ENCODE measurements at places on chromosomes 3 and 15.

- no peak for DNase-seq
Observed at GRCh38 chr3:5019411-5020241, 40.4 kb downstream of the BHLHE40 start.

DNA sequence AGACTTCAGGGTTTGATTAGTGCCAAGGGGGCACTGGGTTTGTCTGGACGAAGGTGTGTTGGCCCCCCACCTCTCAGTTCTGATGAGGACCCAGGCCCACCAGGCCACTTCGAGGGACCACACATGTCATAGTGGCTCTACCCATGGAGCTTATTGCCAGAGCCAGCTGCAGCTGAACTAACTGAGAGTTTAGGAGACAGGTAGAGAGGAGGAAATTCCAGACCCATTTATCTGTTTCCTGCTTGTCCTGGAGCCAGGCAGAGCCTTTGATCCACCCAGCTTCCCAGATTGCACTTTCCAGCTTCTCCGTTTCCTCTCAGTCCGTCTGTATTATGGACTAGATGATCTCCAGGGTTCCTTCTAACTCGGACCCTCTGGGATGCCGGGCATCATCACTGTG is 20.9 kb downstream of the SLC24A1 start:
- DNase-seq = no peak

DNA sequence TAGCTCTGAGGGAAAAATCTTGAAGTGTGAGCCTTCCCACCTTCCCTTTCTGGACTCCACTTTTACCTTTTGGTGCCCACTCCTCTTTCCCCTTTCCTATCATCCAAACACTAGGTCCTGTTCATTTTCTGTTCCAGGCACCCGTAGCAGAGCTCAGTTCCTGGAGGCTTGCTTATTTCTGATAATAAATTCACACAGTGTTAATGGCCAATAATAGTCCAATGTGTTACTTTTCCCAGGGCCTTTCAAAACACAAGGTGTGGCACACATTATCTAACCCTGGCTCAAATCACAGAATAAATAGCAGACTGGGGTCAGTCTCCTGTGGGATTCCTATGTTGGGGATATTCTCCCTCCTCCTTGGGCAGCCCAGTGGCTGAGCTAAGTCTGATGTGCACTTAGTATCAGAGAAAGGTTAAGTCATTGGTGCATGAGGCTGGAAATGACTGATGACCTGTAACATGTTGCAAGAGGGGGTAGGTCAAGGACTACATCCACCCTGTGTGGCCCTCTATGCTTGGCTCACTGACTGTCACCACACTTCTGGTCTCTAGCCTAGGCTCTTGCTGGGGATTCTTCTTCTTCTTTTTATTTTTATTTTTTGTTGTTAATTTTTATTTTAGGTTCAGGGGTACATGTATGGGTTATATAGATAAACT is 43.7 kb upstream of the ROPN1 start:
- DNase-seq = no peak

- DNase-seq = no peak
Observed at GRCh38 chr15:68425428-68426060, 6.4 kb downstream of the ITGA11 start.

DNA sequence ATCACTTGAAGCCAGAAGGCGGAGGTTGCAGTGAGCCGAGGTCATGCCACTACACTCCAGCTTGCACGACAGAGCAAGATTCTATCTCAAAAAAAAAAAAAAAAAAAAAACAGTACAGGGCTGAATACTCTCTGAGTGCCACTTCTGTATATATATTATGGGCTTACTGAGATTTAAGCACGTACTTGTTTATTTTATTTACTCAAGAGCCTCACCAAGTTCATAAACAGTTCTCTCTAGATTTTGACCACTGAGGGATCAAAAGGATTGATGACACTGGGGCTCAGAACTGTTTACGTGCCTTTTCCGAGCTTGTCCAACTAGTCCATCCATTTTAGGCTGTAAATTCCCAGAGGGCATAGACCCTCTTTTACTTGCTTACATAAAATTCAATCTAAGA is 81.5 kb downstream of the FRMD4B start:
- no peak for DNase-seq
